Activated T-cell treated with anti-CD3 and anti-CD28 coated beads, Interleukin-2, amount 50 U/mL, for 72 hours (primary cell): ENCODE measurements at places on chromosomes 12 and 14. TPM values are rescaled to one million over a fixed set of nuclear protein-coding genes. Genes with fewer than 3 reads are reported as not detected.
A peak's percentile ranks its signal among the peaks of the same experiment; 100 is the strongest.

KRT85 gene
- total RNA-seq: not detected

OR11H6 gene
- not detected for total RNA-seq

SLCO1B3 gene
- total RNA-seq: not detected

DNA sequence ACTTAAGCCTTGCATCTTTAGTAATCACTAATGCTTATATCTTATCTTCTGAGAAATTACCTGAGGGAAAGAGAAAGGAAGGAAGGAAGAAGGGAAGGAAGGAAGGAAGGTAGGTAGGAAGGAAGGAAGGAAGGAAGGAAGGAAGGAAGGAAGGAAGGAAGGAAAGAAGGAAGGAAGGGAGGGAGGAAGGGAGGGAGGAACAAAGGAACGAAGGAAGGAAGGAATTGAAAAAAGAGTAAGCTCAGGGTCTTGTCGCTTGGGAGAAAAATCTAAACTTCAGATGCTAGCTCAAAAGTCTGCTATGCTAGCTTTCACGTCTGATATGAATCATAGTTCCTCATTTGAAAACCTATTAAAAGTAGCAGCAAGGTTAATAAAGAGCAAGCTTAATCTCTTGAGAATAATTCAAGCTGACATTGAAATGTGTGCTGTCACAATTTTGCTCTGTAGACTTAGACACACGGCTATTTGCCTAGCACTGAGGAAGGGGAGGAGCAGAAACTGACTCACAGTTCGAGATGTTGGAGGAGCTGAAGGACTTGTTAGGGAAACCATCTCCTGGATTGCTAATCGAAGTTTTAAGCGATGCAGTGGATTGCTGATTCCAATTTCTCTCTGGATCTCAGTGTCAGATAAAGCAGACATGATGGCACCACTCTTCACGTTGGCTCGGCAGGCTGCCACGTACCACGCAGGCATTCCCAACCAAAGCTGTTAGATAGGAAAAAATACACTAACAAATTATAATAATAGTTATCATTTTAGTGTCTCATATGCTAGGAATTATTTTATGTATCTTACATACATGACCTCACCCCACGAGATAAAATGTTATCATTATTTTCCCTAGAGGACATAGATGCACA is 216.7 kb downstream of the ACSS3 start:
- H3K4me1 ChIP-seq: no peaks in the 10 kb centered on the region
- H3K27ac ChIP-seq: no peak overlapping the region
- no peak overlapping the region for H3K4me3 ChIP-seq
- DNase-seq: no peak
- H3K36me3 ChIP-seq: no peaks in the 10 kb centered on the region

GRCh38 chr14:51806026-51807023 is 54.1 kb upstream of the GNG2 start:
- no peak overlapping the region for H3K4me3 ChIP-seq
- peaks cover 5% of the 10 kb centered on the region for H3K4me1 ChIP-seq
- no peaks in the 10 kb centered on the region for H3K27me3 ChIP-seq
- H3K36me3 ChIP-seq: no peaks in the 10 kb centered on the region
- H3K27ac ChIP-seq: no peak overlapping the region

DNA sequence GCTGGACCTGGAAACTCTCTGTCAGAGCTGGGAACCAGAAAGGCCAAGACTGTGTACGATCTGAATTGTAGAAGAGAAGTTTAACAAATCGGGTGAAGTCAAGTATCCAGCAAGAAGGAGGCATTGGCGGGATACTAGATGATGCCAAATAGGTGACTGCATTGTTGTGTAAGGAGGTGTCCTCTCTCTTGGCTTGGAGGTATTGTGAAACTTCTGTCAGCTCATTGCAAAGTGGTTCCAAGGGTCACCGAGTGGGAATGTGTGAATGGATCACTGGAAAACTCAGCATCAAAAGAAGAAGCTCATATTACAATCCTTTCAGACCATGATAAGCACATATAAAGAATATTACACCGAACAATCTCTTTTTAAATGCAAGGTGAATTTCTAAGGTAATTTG is 11.7 kb downstream of the NAV3 start:
- DNase-seq: no peak
- no peak overlapping the region for H3K4me3 ChIP-seq
- no peaks in the 10 kb centered on the region for H3K27me3 ChIP-seq
- H3K36me3 ChIP-seq: no peaks in the 10 kb centered on the region
- H3K27ac ChIP-seq: no peak overlapping the region
- no peaks in the 10 kb centered on the region for H3K4me1 ChIP-seq

DNA sequence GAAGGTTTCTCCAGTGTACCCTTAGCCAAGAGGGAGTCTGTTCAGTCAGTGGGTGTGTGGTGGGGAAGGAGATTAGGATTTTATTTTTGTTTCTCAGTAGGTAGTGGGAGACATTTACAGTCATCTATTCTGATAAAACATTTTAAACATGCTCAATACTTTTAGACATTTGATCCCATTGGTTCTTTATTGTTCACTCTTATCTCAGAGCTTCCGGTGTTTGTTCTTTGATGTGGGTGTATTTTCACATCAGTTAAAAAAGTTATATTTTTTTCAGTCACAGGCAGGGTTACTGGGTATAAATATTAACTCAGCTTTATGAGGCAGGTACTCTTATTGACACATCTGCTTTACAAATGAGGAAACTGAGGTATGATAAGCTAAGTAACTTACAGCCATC is 43.3 kb upstream of the LRRK2 start:
- H3K36me3 ChIP-seq: no peaks in the 10 kb centered on the region
- peaks cover 3% of the 10 kb centered on the region for H3K27me3 ChIP-seq
- H3K4me1 ChIP-seq: peaks cover 10% of the 10 kb centered on the region
- H3K4me3 ChIP-seq: no peak overlapping the region
- H3K27ac ChIP-seq: no peak overlapping the region

LHX5 gene
- 0.19 TPM for total RNA-seq

- no peak overlapping the region for H3K27ac ChIP-seq
- no peaks in the 10 kb centered on the region for H3K4me1 ChIP-seq
- H3K27me3 ChIP-seq: no peaks in the 10 kb centered on the region
- H3K4me3 ChIP-seq: no peak overlapping the region
- DNase-seq: no peak
Measured at GRCh38 chr12:61302282-61302681, 957.9 kb upstream of the USP15 start.

- H3K36me3 ChIP-seq: peaks cover 2% of the 10 kb centered on the region
- no peak for DNase-seq
- no peak overlapping the region for H3K4me3 ChIP-seq
- H3K4me1 ChIP-seq: no peaks in the 10 kb centered on the region
- H3K27me3 ChIP-seq: no peaks in the 10 kb centered on the region
Measured at GRCh38 chr12:51639361-51639760, 48.3 kb downstream of the SCN8A start.

GRCh38 chr12:112777387-112778310 is 13.9 kb upstream of the RPH3A start:
- no peak overlapping the region for H3K4me3 ChIP-seq
- no peak overlapping the region for H3K27ac ChIP-seq
- DNase-seq: no peak
- no peaks in the 10 kb centered on the region for H3K36me3 ChIP-seq

DNA sequence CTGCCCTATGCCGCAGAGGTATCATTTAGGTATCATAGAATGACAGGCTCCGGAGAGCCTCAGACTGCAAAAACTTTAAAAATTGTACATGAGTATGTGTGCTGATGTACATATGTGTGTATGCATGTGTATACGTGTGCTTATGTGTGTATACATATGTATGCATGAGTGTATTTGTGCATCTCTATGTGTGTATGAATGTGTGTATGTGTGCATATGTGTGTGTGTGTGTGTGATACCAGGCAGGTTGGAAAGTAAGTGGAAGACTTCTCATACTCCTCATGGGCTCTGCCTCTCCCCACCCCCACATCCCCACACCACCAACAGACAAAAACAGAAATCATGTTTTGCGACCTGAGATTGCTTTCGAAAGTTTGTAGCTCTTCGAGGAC is 621 bp upstream of the TMEM117 start:
- no peaks in the 10 kb centered on the region for H3K36me3 ChIP-seq
- no peak overlapping the region for H3K27ac ChIP-seq
- peak overlapping the region; percentile 78 for H3K4me3 ChIP-seq
- DNase-seq: no peak

DNA sequence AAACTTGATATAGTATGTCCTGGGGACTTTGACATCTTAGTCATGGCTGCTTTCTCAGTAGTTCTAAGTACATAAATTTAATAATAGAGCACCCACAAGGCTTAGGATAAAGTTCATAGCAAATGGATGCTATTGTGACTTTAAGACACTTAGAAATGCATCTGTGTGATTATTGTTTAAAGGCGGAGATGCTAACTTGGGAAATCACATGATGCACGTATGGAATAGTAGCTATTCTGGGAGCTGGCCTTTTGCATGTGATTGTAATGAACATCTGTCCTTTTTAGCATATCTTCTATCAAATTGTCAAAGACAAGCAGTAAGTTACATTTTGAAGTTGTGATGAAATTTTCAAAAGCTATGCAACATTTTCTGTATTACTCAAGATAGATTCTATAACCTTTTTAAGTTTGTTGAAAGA is 46.7 kb upstream of the ATP2A2 start:
- no peak overlapping the region for H3K4me3 ChIP-seq
- DNase-seq: no peak
- no peaks in the 10 kb centered on the region for H3K36me3 ChIP-seq

DNA sequence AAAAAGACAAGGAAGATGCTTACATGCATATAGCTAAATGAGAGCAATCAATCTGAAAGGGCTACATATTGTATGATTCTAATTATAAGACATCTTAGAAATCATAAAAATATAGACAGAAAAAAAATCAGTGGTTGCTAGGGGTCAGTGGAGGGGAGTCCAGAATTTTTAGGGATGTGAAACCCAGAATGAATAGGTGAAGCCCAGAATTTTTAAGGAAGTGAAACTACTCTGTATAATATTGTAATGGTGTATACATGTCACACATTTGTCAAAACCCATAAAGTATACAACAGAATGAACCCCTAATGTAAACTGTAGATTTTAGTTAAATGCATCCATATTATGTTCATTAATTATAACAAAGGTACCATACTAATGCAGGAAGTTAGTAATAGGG is 713.2 kb downstream of the FLRT2 start:
- no peaks in the 10 kb centered on the region for H3K4me1 ChIP-seq
- H3K27me3 ChIP-seq: no peaks in the 10 kb centered on the region
- no peak for DNase-seq
- H3K36me3 ChIP-seq: no peaks in the 10 kb centered on the region
- H3K27ac ChIP-seq: no peak overlapping the region

PKP2 gene
- 0.39 TPM for total RNA-seq

- H3K27ac ChIP-seq: no peak overlapping the region
- H3K36me3 ChIP-seq: no peaks in the 10 kb centered on the region
- no peaks in the 10 kb centered on the region for H3K27me3 ChIP-seq
- no peak overlapping the region for H3K4me3 ChIP-seq
- H3K4me1 ChIP-seq: no peaks in the 10 kb centered on the region
- no peak for DNase-seq
Measured at GRCh38 chr12:105554223-105554678, 223.8 kb downstream of the C12orf75 start.

GRCh38 chr12:14907953-14908352 is 22.3 kb upstream of the MGP start:
- H3K27me3 ChIP-seq: no peaks in the 10 kb centered on the region
- H3K4me1 ChIP-seq: peaks cover 59% of the 10 kb centered on the region
- peaks cover 10% of the 10 kb centered on the region for H3K36me3 ChIP-seq
- DNase-seq: no peak
- peak overlapping the region; percentile 15 for H3K4me3 ChIP-seq

CMTM5 gene
- total RNA-seq: not detected

DNA sequence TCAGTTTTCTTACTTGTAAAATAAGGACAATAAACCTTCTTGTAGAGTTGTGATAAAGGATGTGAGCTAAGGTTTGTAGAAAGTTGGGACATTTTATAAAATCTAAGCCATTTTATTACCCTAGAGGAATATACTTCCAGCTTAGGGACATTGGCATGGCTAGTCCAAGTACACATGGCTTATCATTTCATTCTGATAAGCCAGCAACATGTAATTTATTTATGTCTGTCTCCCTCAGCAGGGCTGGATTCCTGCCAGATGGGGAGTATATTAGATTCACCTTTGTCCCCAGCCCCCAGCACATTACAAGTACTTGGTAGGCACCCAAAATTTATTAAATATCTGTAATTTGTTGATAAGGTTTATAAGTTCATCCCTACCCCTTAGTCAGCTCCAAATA is 6.3 kb upstream of the ATG14 start:
- H3K36me3 ChIP-seq: no peaks in the 10 kb centered on the region
- no peaks in the 10 kb centered on the region for H3K27me3 ChIP-seq
- H3K4me3 ChIP-seq: no peak overlapping the region
- H3K4me1 ChIP-seq: peaks cover 8% of the 10 kb centered on the region

DNA sequence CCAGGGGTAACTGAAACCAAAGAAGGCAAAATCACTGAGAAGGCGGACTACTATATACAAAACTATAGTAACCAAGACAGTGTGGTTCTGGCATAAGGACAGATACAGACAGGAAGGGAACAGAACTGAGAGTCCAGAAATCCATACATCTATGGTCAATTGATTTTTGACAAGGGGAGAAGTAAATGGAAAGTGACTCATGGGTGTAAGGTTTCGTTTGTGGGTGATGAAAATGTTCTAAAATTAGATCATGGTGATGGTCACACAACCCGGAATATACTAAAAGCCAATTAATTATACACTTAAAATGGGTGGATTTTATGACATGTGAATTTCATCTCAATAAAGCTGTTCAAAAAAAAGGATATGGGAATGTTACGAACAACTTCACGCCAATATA is 18.7 kb downstream of the ANGEL1 start:
- H3K27me3 ChIP-seq: no peaks in the 10 kb centered on the region
- DNase-seq: no peak
- peaks cover 5% of the 10 kb centered on the region for H3K36me3 ChIP-seq
- H3K4me3 ChIP-seq: no peak overlapping the region
- H3K27ac ChIP-seq: no peak overlapping the region
- H3K4me1 ChIP-seq: peaks cover 3% of the 10 kb centered on the region

IGFBP6 gene
- total RNA-seq: 5.7 TPM

DNA sequence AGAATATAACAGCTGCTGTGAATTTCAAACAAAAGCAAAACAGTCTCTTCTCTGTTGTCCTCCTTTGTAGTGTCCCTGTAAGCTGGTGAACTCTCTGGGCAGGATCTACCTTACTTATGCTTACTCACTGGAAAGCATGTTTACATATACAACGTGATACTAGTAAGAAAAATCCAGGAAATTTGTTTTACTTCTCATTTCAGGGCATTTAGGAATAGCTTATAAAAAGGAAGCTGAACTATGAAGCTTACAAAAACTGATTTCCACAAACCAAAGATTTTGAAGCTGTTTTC is 311.0 kb downstream of the NOVA1 start:
- no peaks in the 10 kb centered on the region for H3K4me1 ChIP-seq
- no peaks in the 10 kb centered on the region for H3K27me3 ChIP-seq
- no peak for DNase-seq
- H3K36me3 ChIP-seq: peaks cover 1% of the 10 kb centered on the region

DNA sequence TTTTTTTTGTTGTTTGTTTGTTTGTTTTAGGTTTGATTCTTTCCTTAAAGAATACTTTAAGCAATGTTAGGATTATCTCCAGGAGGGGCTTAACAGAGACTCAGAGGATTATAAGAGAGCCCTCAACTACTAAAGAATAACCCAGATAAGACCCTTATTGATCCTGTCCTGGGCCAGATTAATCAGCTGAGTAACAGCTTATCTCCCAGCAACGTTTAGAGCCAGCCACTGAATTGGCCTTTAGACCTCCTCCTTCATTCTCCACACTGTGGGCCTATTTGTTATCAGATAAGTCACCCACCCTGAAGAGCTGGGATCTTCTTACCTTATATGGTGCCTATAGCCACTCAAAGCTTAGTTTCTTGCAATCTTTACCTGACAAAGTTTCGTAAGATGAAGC is 71.1 kb downstream of the FIGNL2 start:
- no peak overlapping the region for H3K4me3 ChIP-seq
- peaks cover 14% of the 10 kb centered on the region for H3K4me1 ChIP-seq
- no peak for DNase-seq

PRICKLE1 gene
- total RNA-seq: not detected
